ENCODE measurements at places on chromosomes 13 and 19.
A peak's percentile ranks its signal among the peaks of the same experiment; 100 is the strongest.

- DNase-seq = no peak
These were observed 18.8 kb upstream of the MED4 start for GRCh38 chr13:48113756-48114130.

GRCh38 chr13:110187641-110188161, 119.3 kb downstream of the COL4A1 start:
- no peak for DNase-seq

DNA sequence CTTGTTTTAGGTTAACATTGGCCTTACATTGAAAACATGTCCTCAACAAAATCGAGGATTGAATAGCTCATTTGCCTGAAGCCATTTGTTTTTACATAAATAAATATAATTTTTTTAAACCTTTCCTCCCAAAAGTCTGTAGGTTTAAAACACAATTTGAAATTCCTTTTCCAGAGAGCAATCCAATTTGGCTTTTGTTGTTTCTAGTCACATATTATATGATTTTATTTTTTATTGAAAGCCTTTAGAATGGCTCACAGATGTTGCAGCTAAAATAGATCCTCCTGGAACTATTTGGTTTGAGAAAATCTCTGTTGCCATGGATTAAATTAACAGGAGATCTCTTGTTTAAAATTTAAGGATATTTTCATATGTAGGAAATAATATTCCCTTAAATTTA, 512.6 kb downstream of the KLF5 start:
- DNase-seq = no peak

GRCh38 chr19:47240996-47241918, 10.3 kb upstream of the BBC3 start:
- peak; percentile 62 for DNase-seq

GRCh38 chr13:94192431-94192975, 287.0 kb downstream of the DCT start:
- DNase-seq = no peak

GRCh38 chr19:51090471-51090870, 7.8 kb upstream of the KLK14 start:
- DNase-seq = no peak

DNA sequence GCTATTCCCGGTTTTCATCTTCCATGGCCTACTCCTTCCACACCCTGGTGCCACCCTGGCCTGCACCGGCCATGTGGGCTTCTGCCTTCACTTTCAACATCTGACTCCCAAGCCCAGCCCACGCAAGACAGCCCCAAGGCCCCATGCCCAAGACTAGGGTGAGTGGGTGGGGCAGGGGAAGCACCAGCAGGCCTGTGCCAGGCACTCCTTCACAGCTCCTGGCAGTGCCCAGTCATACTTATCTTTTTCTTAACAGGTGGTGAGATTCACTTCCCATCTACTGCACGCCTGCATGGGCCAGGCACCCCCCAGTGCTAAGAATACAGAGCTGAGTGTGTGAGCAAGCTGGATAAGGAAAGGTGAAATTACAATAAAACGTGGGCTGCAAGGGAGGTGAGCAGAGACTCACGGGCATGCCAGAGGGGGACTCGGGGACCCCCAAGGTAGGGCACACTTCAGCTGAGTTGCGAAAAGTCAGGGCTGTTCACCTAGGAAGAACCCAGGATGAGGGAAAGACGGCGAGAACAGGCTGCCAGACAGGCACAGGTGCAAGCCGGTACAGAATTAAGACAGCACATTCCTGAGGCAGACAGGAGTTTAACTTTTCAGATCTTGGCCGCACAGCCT, 55.7 kb downstream of the COL4A1 start:
- no peak for DNase-seq

DNA sequence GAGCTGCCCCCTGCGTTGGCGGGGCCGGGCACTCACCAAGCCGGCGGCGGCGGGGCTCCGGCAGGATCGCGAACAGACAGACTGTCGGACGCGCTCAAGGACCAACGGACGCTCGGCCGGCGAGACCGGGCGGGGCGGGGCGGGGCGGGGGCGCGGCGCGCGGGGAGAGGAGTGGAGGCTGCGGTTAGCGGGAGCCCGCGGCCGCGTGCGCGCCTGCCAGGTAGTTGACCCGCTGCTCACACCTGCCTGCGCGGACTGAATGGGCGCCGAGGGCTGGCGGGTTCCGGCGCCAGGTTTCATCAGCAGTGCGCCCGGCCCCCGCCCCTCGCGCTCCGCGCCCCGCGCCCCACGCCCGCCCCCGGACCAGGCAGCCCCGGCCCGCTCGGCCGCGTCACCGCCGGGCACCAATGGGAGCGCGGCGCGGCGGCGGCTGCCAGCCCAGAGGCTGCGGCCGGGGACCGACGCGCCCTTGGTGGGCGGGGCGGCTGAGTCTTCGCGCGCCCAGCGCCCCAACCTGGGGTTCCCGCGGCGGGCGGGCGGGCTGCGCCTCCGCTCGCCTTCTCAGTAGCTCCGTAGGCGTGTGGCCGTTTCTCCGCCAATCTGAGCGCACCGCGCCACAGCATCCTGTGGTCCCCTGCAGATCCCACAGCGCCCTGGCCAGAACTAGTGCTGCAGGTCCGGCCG, at the start of gene SLC7A1:
Gene SLC7A1, minus strand, starts transcription at position 309 of the 684 bp plus-strand sequence. CDS start 59,500 bp downstream, outside the sequence.
- peak; percentile 95 for DNase-seq

GRCh38 chr13:102141625-102142472, 260.0 kb downstream of the FGF14 start:
- no peak for DNase-seq

DNA sequence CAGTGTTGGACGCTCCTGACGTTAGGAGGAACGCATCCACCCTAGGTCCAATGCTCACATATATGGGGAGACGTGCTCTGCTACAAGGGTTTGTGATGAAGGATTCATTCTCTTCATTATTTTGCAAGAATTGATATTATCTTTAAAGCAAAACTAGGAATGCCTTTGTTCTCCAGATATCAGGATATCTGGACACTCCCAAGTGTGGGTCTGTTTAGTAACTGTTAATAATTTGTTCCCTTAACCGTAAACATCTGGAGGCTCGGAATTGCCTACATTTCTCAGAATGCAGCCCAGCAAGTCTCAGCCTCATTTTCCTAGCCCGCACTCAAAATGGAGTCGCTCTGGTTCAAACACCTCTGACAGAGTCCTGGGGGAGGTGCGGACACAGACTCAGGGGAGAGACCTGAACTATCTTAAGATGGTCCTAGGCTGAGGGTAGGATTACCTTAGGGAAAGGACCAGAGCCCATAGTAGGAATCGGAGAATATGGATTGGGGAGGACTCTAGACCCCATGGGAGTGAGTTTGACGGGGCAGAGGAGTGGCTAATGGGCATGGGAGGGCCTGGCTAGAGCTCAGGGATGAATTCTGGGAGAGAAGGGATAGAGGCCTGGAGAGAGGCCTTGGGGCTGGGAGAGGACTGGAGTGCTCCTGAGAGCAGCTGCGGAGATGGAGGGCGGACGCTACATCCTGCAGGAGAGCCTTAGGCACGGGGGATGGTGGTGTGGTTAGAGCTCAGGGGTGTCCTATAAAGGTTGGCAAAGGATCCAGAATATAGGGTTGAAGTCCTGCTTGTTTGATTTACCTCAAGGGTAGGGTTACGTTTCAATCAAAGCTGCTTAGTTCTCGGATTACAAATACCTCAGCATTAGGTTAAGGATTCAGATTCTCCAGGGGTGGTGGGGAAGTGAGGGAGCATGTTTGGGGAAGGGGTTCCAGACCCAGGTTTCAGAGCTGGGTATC, 43.2 kb downstream of the ZNF331 start:
- DNase-seq = no peak

DNA sequence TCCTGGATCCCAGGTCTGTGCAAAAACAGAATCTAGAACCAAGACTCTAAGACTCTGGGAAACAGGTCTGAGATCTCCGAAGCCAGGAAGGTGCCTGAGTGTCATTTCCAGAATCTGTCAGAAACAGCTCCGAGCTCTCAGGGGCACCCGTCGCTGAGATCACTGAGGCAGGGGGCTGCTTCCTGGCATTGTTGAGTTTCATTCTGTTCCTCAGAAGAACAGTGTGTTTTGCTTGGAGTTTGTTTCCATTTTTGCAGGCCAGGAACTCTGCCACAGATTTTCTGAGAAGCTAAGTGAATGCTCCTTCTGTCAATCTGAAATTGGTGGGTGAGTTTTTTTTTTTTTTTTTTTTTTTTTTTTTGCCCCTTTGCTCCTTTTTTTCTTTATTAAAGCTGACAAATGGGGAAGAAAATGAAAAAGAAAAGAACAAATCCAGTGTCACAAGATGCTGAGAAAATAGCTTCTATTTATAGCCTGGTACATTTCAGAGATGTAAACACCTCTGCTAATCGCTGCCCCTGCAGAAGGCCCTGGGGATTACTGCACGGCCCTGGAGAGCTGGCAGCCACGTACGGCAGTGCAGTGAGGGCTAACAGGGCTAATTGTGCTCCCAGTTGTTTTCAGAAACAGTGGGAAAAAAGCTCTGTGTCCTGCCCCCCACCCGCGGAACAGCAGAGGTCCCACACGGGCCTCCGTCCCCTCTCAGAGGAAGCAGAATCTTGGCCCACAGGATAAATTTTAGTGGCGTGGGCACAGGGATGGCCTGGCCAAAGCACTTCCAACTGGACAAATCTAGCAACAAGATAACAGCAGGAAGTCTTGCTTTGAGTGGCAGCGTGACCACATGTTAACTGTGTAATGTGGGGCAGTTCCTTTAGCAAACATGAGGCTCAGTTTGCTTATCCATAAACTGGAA, 237.6 kb upstream of the IRS2 start:
- DNase-seq = no peak

- DNase-seq = no peak
These were observed 42.5 kb upstream of the C13orf42 start for GRCh38 chr13:51153527-51153926.

GRCh38 chr19:572743-573518, 535 bp downstream of the BSG start:
- DNase-seq = no peak

DNA sequence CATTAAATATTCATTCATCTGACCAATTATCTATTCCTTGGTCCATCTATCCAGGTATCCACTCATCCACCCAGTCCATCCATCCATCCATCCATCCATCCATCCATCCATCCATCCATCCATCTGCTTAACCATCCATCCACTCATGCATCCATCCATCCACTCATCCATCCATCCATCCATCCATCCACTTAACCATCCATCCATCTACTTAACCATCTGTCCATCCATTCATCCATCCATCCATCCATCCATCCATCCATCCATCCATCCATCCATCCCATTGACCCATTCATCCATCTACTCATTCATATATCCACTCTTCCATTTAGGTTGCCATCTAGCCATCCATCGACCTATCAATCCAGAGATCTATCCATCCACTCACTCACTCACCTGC, 11.4 kb downstream of the MYBPC2 start:
- no peak for DNase-seq

DNA sequence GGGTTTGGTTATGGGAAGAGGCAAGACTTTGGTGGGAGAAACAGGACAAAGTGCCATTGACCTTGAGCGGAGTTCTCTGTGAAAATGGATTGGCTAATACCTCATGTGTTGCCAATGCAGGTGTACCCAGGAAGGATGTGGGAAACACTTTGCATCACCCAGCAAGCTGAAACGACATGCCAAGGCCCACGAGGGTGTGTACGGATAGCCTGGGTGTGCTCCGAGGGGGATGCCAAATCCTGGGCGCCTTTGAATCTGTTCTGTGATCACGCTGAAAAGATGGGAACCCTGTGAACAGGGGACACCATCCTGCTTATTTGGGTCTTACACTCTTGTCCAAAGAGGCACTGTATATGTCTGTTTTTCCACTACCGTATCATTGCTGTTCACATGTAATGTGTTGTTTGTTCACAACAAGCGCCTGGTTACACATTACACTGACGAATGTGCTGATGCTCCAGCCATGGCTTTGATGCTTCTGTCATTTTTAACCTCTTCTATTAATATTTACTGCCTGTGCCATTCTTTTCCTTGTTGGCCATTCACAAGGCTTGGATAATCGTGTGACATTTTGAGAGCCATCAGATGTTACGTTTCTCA, 8.3 kb downstream of the GTF3A start:
- no peak for DNase-seq

DNA sequence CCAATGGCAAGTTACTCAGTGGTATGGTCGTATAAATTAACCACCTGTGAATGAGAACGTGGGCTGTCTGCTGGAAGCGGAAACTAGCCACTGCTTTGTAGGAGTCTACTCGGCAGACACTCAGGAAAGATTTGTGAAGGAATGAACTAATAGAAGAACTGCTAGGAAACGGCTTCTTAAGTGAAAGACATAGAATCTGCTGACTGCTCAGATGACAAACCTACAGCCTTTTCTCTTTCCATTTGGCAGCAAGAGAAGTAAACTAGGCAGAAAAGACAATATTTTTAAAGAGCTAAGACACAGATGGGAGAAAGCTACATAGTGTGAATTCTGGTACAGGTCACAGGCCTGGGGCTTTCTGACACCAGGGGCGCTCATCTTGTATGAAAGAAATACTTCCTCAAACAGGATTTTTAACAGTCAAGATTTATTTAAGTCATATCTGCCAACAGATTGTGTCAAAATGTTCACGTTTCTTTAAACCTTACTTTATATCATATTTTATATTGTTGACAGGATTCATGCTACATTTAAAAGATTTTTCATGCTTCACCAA, 78.4 kb downstream of the MIPEP start:
- peak; percentile 17 for DNase-seq

DNA sequence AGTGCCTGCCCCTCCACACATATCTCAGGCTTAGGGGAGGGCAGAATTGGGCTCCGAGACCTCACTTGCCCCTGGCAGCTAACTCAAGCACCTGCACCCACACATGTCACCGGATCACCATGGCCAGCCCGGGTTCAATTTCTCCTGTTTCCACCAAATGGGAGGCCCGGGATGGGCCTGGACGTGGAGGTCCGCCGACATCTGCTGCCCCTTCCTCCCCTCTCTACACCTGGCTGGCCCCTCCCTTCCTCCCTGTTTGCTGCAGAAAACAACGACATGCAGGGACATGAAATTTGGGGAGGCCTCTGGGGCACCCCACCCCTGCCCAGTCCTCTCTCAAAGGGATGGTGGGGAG, 1.3 kb downstream of the PRKD2 start:
- no peak for DNase-seq

GRCh38 chr19:49936549-49936948, 7.2 kb upstream of the NUP62 start:
- DNase-seq = no peak

DNA sequence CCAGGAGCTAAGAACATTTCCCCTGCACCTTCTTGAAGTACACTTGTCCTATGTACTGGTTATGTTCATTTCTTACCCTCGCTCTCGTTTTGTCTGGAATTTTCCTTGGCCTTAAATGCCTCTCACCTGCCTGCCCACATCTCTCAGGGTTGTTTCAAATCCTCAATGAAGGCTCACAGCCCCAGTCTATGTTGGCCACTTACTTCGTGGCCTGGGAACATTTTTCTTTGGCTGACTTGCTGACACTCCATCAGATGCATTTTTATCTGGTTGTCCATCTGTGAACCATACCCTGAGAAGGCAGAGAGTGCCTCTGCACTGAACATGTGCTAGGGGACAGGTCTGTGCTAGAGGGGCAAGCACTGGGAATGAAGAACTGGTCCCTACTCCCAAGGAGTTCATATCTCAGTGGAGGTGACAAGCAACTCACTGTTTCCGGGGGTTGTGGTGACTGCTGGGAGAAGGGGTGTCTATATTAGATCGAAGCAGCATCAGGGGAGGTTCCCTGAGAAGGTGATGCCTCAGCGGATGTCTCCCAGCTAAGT, 53.6 kb downstream of the USPL1 start:
- DNase-seq = no peak

GRCh38 chr19:9849791-9850190, 14.7 kb downstream of the PIN1 start:
- DNase-seq = no peak

Measured in germinal center (tissue), 1 donor.